ENCODE measurements at places on chromosomes 6 and 20. TPM values are rescaled to one million over a fixed set of nuclear protein-coding genes. Genes with fewer than 3 reads are reported as not detected.

The ARHGAP40 gene
- total RNA-seq = not detected

DNA sequence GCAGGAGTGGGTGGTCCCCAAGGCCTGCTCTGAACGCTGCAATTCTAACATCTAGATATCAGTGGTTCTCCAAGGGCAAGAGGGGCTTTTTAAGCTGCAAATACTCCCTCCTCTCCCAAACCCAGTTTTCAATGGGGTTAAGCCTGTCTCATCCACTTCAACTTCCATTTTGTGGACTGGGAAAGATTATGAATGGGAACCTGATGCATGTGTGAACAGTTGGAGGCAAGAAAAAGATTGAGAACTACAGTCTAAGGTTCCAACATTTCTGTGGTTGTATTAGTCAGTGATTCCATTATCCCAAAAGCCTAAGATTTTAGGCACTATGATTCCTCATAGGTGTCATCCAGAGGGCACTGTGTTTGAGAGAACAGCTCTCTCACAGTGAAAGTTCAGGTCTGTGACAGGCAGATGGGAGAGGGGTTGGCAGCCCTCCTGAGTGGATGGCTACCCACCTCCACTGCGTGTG lies 53.7 kb downstream of the HNF4A start:
- DNase-seq = no peak

DNA sequence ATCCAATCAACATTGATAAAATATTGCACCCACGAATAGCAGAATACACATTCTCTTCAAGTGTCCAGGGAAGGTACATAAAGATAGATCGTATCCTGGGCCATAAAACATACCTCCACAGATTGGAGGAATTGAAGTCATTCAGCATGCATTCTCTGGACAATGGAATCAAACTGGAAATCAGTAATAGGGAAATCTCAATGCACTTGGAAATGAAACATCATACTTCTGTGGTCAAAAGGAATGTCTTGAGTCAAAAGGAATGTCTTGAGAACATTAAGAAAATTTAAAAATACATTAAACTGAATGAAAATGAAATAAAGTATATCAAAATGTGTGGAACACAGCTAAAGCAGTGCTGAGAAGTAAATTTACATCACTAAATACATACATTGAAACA lies 138.8 kb downstream of the TFAP2A start:
- no peak for DNase-seq

The TREM1 gene
- total RNA-seq = not detected

The PRPH2 gene
- total RNA-seq = not detected

DNA sequence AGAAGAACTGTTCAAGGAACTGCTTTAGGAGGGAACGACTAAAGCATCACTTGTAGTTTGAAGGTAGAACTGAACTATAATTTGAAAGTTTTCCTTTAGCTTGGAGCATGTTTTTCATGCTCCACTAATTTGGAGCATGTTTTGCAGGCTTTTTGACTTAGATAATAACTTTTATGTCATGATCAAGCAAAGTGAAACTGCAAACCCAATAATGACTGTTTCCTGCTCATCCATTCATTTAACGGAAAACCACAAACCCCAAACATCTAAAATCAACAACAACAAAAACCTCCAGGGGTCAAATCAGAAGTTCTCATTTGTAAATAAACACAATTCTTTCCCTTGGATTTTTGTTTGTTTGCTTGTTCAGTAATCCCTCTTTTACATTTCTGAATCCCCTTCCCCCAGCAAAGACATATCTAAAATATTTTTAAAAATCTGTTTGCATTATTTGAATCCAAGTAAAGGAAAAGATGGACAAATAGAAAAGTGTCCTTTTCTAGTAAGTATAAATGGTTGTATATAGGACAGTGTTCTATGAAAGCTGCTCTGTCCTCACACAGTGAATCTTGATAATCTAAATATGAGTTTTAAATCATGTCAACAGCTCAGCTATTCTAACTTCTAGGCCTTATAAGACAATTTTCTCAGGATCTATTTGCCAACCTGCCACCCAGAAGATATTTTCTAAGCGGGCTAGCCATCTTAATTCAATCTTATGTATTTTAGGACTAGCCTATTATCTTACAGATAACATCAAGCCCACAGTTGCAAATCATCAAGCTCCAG lies 2.6 kb downstream of the SIM1 start:
- no peak for DNase-seq

The ANKEF1 gene
- 1.5 TPM for total RNA-seq

- DNase-seq = no peak
Measured at GRCh38 chr20:56200456-56200855, 48.1 kb upstream of the MC3R start.

GRCh38 chr6:159988983-159989454 lies 20.1 kb downstream of the IGF2R start:
- no peak for DNase-seq

DNA sequence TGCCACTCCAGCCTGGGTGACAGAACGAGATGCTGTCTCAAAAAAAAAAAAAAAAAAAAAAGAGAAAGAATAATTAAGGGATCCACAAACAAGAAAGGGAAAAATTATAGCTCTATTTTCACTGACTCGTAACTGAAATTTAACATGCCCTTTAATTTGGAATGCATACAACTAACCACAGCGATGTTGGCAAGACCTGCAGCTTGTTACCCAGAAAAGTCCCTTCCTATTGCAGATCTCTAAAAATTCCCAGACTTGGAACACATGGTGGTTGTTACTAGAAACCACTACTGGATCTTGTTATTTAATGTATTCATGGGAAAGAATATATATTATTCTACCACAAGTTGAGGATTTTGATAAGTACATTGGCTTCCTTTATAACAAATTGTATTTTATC lies 27.8 kb upstream of the SMIM28 start:
- DNase-seq = no peak

- DNase-seq = no peak
Measured at GRCh38 chr6:91691449-91691848, 1104.6 kb upstream of the MAP3K7 start.

- no peak for DNase-seq
Measured at GRCh38 chr20:24949756-24950127, 673 bp downstream of the CST7 start.

- no peak for DNase-seq
Measured at GRCh38 chr6:144134737-144135136, 15.6 kb upstream of the STX11 start.

The EPHA7 gene
- total RNA-seq = not detected

All from naive thymus-derived CD4-positive, alpha-beta T cell (primary cell).